Activated naive CD4-positive, alpha-beta T cell (primary cell): ENCODE measurements at places on chromosomes 2 and 18.

DNA sequence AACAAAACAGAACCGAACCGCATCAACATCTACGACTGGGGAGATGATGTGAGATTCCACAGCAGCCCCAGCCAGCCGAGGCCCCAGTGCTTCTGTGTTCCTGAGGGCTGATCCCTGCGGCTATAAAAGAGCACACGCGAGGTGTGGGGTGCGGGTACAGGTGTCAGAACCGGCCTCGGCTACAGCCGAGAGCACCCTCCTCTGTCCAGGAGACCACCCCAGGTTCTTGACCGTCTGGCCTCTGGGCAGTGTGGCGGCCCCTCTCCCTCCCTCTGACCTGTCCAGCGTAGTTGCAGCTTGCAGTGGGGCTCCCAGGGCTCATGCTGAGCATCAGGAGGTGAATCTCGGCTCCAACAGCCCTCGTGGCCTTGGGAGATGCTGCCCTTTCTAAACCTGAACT, 23.7 kb downstream of the RTP5 start:
- no peak for DNase-seq

DNA sequence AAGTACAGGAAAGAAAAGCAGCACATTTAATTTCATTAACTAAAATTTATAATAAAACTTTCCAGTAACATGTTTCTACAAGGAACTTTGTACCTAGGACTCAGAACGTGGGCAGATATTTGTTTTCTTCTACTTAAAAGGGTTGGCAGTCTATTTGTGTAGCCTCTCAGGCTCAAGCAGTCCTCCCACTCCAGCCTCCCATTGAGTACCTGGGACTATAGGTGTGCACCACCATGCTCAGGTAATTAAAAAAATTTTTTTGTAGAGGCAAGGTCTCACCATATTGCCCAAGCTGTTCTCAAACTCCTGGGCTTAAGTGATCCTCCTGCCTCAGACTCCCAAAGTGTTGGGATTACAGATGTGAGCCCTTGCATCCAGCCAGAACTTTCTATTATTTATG, 36.8 kb downstream of the UGP2 start:
- no peak for DNase-seq

DNA sequence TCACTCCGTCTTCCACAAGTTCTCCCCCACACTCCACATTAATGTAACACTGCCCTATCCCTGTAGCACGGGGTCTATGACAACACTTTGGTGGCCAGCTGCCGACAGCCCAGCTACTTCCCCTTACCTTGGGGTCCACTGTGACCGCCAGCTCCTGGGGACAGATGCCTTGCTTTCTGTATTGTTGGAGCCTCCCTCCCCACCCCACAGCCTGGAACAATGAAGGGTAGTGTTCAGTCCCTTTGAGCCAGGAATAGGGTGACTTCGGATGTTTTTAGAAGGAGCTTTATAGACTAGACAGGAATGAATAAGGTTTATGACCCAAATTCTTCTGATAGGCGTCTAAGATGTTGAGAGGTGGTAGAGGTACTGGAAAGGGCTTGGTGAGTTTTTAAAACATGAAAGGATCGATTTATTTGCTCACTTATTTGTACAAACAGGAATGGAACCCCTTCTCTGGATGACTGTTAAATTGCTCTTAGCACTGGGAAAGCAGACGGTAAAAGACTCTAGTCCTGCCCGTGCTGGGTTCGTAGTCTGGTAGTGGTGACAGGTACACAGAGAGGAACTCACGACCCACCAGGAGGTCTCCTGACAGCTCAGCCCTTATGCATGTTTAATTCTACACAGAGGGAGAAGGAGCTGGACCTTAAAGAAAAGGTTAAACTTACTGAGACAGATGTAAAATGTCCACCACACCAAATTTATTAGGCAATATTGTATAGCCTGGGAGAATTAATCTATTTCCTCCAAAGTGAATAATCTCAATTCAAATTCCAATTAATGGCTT, 90.9 kb downstream of the MYCN start:
- no peak for DNase-seq

GRCh38 chr2:75722687-75723086, 12.0 kb upstream of the GCFC2 start:
- DNase-seq: no peak

- no peak for DNase-seq
Observed at GRCh38 chr2:241736111-241736510, 1.7 kb downstream of the D2HGDH start.

GRCh38 chr2:31937741-31938140, 73.1 kb downstream of the MEMO1 start:
- no peak for DNase-seq

- no peak for DNase-seq
Observed at GRCh38 chr2:72710418-72711152, 115.2 kb downstream of the EXOC6B start.

DNA sequence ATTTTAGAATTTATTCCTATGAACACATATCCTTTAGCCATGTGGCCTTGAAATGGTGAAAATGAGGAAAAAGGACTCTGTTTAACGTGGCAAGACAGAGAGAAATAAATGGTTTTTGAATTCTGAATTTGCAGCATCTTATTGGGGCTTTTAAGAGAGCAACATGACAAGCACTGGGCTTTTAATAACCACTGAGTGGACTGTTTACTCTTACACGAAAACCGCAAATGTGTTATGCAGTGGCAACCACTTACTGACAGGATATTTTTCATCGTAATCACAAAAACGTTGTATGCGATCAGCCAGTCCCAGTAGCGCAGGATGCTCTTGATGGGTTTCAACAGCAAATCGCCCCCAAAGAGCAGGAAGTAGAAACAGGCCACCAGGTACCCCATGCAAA, 226.6 kb downstream of the NAPG start:
- no peak for DNase-seq

- DNase-seq: no peak
Observed at GRCh38 chr18:51399491-51400122, 202.1 kb upstream of the MEX3C start.

DNA sequence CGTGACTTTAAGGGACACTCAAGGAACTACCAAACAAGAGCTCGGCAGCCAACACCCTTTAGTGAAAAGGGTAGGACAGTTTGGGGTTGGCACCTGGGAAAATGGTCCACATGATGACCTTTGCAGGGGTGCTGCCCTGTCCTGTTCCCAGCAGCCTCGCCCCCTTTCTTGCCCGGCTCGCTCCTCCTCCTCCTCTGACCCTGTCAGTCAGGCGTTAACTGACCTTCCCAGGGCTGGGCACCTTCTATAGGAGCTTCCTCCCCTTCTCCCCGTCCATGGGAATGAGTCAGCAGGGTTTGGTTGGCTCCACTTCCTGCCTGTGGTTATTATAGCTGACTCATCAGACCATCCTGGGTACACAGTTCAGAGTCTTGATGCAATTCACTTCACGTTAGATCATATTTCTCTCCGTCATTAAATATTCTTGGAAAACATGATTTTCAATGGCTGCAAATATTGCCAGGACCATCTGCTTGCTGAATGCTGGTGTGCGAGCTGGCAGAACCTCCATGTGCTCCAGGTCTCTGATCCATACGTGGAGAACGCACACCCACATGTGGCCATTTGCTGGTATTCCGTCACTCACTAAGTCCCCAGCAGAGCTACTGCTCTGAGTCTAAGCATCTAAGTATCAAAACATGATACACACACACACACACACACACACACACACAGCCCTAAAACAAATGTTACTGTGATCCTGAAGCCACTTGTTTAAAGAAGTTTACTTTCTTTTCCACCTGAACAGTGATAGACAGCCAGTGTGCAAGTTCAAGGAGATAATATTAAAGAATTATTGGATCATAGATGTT, 185.0 kb downstream of the ANAPC1 start:
- DNase-seq: no peak

- DNase-seq: no peak
Observed at GRCh38 chr2:11406267-11406957, 59.5 kb downstream of the E2F6 start.

- no peak for DNase-seq
Observed at GRCh38 chr2:159186462-159186861, 100.0 kb downstream of the WDSUB1 start.

GRCh38 chr2:174694196-174694878, 69.9 kb downstream of the CHRNA1 start:
- no peak for DNase-seq

GRCh38 chr18:58320907-58321561, 277.0 kb downstream of the NEDD4L start:
- no peak for DNase-seq

- no peak for DNase-seq
Observed at GRCh38 chr2:30968660-30969397, 161.6 kb upstream of the CAPN13 start.

GRCh38 chr2:40668425-40668824, 216.5 kb upstream of the SLC8A1 start:
- no peak for DNase-seq

DNA sequence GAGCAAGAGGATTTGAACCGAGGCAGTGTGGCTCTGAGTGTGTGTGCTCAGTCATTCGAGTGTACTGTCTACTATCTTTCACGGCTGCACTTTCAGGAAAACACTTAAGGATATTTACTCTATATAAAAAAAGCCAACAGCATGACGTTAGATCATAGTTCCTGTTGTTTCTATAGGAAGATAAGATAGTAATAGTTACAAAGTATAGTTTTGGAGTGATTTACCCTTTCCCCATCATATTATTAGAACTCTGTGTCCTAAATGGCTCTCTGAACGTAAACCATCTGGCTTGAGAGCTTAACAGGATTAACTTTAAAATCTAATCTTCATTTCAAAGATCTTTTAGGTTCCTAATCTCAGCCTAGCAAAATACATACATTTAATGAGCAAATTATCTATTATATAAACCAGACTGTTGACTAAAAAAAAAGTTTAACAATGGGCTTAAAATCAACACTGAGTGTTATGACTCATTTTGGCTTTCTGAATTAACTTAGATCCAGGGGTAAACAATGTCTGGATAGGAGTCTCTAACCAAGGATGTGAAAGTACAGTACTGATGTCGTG, 150.3 kb upstream of the DNMT3A start:
- DNase-seq: no peak

GRCh38 chr2:147082850-147083522, 761.8 kb upstream of the ACVR2A start:
- DNase-seq: no peak

- no peak for DNase-seq
Observed at GRCh38 chr2:224469374-224469964, 67.6 kb upstream of the FAM124B start.

DNA sequence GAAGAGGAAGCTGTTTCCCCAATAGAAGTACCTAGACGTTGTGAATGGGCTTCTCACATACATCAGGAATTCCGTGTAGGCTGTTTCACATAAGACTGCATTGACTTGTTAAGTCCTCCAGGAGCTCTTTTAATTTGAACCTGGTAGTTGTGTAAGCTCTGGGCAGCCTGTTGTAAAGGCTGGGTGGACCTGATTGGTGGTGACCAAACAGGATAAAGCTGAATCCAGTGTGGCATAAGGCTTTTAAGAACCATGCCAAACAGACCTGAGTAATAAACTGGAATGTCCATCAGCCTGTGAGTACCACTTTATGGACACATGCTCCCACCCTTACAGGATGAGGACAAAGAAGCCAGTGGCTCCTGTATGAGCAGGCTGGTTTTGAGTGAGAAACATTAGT, 24.1 kb downstream of the RMND5A start:
- no peak for DNase-seq
